ENCODE measurements at places on chromosomes 6 and 20.

GRCh38 chr6:128694303-128695009, 174.1 kb upstream of the PTPRK start:
- no peak for DNase-seq

DNA sequence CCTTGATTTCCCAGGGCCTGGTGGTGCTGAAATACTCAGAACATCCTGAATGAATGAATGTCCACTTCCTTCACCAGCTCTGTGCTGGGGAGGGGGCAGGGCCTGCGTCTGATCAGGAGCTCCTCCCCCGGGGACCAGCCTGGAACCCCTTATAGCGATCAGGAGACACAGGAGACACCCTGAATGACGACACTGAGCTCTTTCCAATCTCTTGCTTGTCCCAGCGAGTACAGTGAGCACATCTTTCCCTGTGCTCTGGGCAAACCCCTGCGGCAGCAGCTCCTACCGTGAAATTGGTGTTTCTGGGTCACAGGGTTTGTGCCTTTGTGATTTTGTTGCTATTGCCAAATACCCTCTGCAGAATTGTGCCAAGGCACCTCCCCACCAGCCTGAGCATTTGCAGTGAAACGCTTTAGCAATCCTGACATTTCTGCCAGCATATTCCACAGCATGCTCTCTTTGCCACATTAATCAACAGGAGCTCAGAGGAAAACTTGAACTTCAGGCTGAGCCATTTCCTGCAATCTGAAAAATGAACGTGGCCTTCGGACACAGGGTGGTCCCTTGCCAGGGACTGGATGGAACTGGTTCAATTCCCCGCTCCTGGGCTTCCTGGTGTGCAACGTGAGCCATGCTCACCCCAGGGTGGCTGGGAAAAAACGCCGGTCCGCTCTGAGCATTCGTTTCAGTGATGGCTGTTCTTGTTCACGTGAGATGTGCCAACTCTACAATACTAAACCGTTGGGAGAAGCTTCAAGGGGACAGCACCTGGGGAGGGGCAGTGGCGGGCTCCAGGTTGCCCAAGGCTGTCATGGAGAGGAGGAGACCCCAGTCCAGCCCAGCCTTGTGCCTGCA, 23.1 kb upstream of the MRGBP start:
- DNase-seq: no peak

DNA sequence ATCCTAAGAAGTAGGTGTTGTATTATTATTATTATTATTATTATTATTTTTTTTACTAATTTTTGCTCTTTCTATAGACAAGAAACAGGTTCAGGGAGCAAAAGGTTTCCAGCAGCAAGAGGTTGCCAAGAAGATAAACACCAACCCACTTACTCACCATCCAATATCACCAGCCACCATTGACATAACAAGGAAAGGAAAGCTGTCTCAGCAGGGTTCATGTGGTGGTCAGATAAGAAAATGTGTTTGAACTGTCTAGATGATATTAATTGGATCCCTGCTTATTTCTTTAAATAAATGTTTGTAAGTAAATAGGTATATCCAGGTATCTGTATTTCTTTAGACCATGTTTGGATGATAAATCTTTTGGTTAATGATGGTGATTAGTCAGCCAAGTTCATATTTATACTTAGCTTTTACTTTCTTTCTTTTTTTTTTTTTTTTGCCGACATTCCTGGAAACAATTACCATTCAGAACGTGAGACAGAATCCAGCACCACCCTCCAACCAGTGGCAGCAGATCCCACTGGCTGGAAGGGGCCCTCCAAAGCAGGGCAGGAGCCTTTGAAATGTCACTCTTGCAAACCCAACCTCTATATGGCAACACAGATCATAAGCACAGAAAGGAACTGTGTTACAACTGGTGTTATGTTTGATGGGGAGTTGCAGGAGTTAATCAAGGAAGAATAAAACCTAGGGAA, 139.2 kb upstream of the ECI2 start:
- DNase-seq: no peak

DNA sequence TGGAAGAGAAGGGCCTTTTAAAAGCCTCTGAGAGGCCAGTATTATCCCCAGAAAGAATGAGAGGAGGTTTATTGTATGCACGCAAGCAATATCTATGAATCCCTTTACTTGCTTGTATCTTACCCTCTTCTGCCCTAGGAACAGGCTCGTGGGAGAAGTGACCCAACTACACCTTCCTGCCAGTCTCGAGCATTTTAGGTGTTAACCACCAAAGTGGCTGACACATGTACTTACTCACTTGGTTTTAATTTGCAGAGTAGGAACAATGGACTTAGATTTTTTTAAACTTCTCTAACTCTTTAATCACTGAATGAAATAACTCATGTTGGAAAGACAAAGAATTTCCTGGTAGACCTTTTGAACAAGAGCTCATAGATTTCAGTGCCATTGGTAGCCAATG, 296.9 kb downstream of the PLCB1 start:
- no peak for DNase-seq

DNA sequence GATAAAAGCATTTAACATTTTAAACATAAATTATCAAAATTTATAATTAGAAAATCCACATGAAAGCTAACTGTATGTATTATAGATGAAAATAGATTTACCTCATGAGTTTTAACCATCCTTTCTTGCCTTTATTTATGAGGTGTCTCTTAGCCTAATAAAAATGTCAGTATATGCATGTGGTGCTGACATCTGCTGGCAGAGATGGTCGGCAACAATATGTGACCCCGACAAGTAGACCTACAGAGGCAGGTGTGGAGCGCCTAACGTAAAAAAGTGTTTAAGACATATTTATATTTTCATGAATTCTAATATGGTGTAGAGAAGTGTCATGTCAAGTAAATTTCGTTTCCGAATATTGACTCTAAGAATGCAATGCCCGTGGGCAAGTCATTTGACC, 149.0 kb upstream of the FUT9 start:
- no peak for DNase-seq

- no peak for DNase-seq
Observed at GRCh38 chr20:889932-890463, 26.1 kb downstream of the ANGPT4 start.

- no peak for DNase-seq
Observed at GRCh38 chr6:5536644-5537043, 275.3 kb downstream of the FARS2 start.

- no peak for DNase-seq
Observed at GRCh38 chr20:56808732-56809131, 179.6 kb downstream of the TFAP2C start.

DNA sequence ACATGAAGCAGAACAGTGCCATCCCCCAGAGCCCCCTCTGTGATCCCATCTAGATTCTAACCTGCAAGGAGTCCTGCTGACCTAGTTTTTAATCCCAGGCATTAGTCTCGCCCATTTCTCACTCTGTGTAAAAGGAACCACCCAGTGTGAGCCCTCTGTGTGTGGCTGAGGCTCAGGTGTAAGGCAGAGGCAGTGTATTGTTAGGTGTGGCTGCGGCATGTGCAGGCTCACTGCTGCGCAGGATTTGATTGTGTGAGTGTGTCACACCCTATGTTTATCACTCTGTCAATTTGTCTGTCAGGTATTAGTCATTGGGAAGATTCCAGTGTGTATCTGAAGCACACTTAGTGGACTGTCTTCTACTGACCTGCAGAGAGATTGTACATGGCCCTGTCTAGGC, 13.7 kb upstream of the CST8 start:
- no peak for DNase-seq

Measured in left renal pelvis (tissue), 4 donors.